ENCODE measurements at places on chromosomes 1 and 21.

DNA sequence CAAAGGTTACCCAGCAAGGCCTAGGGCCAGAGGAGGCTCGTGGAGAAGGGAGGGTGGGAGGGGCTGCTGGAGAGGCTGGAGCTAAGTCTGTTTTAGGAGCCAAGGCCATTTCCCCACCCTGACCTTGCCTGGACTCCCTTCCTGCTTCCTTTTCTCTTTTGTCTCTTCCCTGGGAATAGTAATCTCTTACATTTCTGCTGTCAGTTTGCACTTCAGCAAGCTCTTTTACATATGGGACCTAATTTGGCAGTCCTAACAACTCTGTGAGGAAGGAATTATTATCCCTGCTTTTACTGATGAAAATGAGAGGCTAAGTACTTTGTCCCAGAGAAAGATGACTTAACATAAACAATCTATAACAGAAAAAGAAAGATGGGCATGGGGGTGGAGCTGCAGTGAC, 13.8 kb downstream of the OPTC start:
- no peak for DNase-seq

DNA sequence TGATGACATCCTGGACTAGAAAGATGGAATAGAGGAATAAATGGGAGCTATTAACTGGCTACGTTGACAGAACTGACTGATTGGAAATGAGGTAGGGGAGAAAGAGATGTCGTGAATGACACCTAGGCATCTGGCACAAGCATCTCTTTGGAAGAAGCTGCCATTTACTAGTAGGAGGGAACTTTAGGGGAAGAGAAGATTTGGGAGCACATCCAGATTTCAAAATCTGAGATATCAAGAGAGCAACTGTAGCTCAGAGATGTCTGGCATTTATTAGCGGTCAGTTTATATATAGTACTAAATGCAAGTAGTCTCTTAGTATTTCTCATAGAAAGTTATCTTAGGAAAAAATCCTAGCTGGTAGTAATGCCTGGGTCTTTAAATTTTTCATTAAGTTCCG, 131.9 kb upstream of the C1orf105 start:
- no peak for DNase-seq

- no peak for DNase-seq
Measured at GRCh38 chr1:10204003-10204642, 6.2 kb upstream of the KIF1B start.

- DNase-seq: no peak
Measured at GRCh38 chr1:242634732-242635131, 110.2 kb upstream of the PLD5 start.

DNA sequence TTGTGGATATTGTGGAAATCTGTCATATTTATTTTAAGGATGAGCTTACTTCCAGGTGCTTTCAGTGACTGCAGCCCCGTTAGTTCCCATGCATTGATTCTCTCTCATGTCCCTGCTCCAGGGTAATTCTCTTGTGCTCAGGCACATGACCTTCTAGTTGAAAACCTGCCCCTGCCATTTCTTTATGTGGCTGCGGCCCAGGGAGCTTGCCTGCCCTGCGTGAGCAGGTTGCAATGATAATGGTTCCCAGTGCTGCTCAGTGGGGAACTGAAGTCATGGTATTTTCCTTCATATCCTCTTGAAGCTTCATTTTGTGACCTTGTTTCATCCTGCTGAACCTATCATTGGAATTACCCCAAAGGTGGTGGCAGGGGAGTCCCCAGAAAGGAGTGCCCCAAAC, 229.8 kb downstream of the DISC1 start:
- no peak for DNase-seq

All from CD4-positive, alpha-beta T cell treated with Interleukin-17A for 4 hours (primary cell).